ENCODE measurements at places on chromosomes 1 and 21. TPM values are rescaled to one million over a fixed set of nuclear protein-coding genes. Genes with fewer than 3 reads are reported as not detected.

The C1orf167 gene
- total RNA-seq: not detected

The GNG5 gene
- 42.0 TPM for total RNA-seq

The CD53 gene
- not detected for total RNA-seq

The MAD2L2 gene
- 70.5 TPM for total RNA-seq

The THEM5 gene
- total RNA-seq: not detected

The CD34 gene
- not detected for total RNA-seq

The GJB5 gene
- not detected for total RNA-seq

The MAEL gene
- total RNA-seq: 0.13 TPM

The KCNE2 gene
- total RNA-seq: not detected

The AGT gene
- total RNA-seq: 0.10 TPM

The GBP7 gene
- not detected for total RNA-seq

The GCSAML gene
- total RNA-seq: not detected

The ANGPTL3 gene
- not detected for total RNA-seq

The AGO4 gene
- total RNA-seq: 2.0 TPM

The ILDR2 gene
- 8.3 TPM for total RNA-seq

GRCh38 chr1:167776151-167776550 lies 54.4 kb downstream of the MPZL1 start:
- no peak for DNase-seq

GRCh38 chr1:10387677-10388386 lies 11.0 kb upstream of the PGD start:
- DNase-seq: peak; percentile 57

GRCh38 chr1:203513585-203514031 lies 19.7 kb downstream of the OPTC start:
- peak; percentile 16 for DNase-seq

- DNase-seq: peak; percentile 55
Observed at GRCh38 chr1:63316984-63317816, 5.2 kb upstream of the FOXD3 start.

GRCh38 chr1:17502326-17502778 lies 37.1 kb upstream of the ARHGEF10L start:
- DNase-seq: peak; percentile 69

- no peak for DNase-seq
Observed at GRCh38 chr1:220019071-220019470, 27.2 kb downstream of the EPRS1 start.

DNA sequence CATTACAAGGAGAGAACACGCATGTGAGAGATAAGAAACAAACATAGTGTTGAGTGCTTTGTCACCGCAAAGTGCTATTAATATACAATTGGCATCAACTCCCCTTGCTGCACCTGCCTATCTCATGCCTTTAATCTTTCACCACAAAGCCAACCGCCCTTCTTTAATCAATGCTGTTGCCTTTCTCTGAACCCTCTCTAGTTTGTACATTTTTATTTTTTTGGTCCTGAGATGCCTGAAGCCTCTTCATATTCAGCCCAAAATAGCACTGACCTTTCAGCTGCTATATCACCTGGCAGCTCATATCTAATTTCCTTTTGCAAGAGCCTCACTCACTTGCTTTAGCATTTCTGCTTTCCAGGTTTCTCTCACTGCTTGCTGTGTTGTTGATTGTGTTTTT lies 504.7 kb downstream of the NUF2 start:
- DNase-seq: no peak

GRCh38 chr1:47522935-47523834 lies 85.3 kb downstream of the FOXD2 start:
- DNase-seq: no peak

GRCh38 chr1:15799004-15799867 lies 8.2 kb downstream of the UQCRHL start:
- DNase-seq: peak; percentile 95

DNA sequence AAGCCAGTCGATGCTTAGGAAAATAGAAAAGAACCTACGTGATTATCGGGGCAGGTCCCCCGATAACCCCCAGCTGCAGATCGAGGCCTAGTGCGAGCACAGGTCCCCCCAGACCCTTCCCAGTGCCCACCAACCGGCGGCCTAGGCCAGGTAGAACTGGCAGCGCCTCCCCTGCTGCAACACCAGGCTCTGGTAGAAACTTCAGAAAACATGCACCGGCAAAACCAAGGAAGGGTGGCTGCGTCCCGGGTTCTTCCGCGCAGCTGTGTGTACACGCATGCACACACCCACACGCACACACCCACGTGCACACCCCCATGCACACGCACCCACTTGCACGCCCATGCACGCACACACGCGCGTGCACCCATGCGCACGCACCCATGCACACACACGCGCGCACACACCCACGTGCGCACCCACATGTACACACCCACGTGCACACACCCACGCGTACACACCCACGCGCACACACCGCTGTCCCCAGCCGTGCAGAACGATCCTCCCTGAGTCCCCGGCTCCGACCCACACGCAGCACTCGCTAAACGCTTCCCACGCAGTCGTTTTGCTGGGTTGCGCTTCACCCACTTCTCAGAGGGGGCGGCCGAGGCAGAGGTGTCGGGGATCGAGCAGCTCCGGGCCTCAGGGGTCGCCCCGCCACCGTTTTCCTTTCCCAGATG lies 5.2 kb downstream of the TSPEAR start:
- DNase-seq: no peak

GRCh38 chr21:36210779-36211659 lies 54.4 kb downstream of the DOP1B start:
- no peak for DNase-seq

- no peak for DNase-seq
Observed at GRCh38 chr21:27021046-27021445, 54.2 kb upstream of the ADAMTS5 start.

DNA sequence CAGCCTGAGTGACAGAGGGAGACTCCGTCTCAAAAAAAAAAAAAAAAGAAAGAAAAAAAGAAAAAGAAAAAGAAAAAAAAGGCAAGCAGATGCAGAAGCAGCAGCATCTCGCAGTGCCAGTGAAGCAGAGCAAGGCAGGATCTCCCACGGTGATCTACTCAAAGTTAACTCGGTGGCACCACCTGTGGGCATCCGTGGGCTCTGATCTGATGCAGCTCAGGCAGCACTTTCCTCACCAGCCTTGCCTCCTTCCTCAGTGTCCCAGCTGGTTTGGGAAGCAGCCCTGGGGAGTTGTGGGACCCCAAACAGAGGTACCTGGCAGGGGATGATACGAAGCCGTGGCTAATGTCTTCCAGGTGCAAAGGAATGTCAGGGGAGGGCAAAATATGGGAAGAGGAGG lies 104.3 kb upstream of the KRTAP19-8 start:
- no peak for DNase-seq

DNA sequence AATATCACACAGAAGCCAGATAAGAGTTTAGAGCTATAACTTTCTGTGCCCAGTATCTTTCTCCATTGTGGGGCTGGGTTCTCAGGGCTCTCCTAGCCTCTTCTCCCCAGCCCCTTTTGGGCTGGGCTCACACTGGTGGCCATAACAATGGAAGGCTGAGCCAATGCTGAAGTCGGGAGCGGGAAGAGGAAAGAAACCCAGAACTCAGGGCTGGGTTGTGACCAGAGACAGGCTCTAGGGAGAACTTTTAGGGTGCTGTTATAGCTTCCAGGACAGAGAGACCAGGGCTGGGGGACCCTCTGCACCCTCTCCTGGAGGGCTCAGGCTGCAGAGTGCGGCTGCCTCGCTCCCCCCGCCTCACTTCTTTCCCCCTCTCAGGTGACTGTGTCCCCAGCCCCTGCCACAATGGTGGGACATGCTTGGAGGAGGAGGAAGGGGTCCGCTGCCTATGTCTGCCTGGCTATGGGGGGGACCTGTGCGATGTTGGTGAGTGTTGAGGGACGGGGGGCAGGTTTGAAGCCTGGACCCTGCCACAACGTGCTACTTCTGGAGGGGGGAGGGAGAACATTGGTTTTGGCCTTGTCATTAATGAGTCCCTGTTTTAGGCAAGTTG lies 14.1 kb downstream of the BCAN start:
- no peak for DNase-seq

DNA sequence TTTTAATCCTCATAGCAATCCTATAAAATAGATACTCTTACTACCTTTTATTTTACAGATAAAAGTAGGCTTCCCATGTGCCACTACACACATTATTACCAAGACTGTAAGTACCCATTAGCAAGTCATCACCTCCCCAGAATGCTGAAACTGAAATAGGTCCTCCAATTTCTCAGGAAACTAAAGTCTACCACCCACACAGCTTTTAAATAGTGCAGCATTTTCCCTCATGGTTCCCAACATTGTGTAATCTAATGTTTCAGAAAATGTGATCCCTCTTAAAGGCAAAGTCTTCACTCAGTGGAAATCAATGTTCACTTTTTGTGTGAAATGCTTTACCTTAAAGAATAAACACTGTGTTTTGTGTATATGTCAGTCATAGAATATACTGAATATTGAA lies 356.5 kb downstream of the GPATCH2 start:
- no peak for DNase-seq

DNA sequence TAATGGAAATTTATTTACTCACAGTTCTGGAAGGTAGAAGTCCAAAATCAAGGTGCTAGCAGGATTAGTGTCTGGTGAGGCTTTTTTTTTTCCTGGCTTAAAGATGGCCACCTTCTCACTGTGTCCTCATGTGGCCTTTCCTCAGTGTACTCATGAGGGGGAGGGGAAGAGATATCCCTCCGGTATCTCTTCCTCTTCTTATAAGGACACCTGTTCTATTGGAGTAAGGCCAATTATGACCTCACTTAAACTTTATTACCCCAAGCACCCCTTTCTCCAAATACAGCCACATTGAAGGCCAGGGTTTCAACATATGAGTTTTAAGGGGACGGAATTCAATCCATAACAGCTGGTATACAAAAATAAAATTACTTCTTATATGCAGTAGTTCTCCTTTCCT lies 203.7 kb upstream of the C1orf87 start:
- no peak for DNase-seq

DNA sequence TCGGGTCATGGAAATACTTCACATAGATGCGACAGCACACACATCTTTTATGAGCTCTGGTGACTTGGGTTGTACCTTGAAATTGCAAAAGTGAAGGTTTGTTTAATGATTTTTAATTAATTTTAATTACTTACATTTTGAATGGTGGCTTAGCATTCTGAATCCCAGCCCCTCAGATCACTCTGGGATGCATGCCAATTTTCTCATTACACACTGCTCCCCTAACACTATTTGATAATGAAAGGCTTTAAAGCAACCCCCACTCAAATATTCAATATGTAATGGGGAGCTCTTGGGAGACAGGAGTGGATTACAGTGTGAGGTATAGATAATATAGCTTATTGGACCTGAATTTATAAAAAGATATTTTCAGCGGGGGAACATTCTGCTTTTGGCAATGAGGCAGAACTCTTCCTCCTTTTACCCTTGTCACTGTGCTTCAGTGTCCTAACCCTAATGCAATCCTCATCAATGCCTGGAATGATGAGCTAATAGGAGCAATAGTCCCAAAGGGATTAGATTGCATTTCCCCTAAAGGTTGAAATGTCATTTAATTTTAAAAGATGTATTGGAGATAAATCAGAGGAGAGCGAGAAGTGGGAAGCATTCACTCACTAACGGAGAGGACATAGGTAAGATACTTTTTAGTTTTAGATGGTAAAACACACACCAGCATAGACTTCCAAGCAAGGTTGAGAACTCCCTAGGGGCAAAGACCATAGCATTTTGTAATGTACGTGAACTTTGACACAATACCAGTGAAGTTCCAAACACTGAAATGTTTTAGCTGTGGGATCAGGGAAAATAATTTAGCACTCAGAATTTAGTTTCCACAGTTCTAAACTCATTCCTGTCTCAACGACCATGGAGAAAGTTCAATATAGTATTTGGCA lies 384.1 kb upstream of the PLXNA2 start:
- DNase-seq: no peak

DNA sequence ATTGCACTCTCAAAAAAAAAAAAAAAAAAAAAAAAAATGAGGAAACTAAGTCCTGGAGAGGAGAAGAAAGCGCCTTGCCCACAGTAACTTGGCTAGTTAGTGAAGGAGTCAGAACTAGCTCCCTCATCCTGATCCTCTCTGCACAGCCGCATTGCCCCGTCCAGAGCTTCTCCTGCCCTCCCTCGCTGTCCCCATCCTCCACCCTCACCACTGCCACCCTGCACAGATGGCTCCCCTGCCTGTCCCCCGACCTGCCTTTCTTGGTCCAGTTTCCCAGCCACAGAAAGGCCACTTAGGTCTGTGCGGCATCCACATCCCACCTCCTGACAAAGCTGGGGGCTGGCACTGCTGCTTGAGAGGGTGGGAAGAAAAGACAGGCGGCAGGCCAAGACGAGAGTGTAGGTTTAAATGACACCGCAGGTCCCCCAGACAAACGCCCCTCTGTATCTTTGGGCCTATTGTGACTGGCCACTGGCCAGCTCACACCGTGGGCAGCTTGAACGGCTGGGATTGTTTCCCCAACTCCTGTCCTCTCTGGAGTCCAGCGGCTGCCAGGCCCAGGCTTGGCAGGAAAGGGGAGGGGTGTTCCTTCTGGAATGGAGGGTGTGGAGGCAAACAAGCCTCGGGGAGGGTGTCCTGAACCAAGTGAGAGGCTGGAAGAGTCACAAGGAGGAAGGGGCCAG lies 20.2 kb downstream of the NCMAP start:
- DNase-seq: no peak

DNA sequence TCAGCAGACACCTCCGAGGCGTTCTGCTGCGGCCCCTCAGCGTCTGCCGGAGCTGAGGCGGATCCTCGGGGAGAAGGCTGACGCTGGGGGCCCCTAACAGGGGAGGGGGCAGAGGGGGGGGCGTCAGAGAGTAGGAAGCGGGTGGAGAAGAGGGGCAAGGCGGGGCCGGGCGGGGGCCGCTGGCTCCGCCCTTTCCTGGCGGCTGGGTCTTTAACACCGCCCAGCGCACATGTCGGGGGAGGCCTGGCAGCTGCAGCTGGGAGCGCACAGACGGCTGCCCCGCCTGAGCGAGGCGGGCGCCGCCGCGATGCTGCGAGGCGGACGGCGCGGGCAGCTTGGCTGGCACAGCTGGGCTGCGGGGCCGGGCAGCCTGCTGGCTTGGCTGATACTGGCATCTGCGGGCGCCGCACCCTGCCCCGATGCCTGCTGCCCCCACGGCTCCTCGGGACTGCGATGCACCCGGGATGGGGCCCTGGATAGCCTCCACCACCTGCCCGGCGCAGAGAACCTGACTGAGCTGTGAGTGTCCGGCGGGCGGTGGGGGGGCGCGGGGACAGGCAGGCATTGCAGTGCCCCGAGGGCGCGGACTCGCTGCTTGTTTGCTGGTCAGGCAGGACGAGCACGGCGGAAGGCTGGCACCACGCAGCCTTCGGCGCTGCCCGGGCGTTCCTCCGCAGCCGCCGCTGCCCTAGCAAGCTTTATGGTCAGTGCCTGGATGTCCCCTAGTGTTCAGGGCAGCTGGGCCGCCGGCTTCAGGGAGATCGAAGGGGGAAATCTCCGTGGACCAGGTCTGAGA lies at the start of gene NTRK1:
TSS of gene NTRK1 (plus strand) at position 238 of the 796 bp plus-strand sequence. CDS start at position 308, 70 bp downstream.
- DNase-seq: peak; percentile 30

GRCh38 chr1:37601441-37601840 lies 5.7 kb upstream of the GNL2 start:
- DNase-seq: no peak

GRCh38 chr1:107449326-107449725 lies 308.5 kb downstream of the NTNG1 start:
- DNase-seq: no peak

GRCh38 chr1:200973937-200974657 lies 49.4 kb downstream of the KIF21B start:
- no peak for DNase-seq
